ENCODE measurements at places on chromosomes 5 and 9.

- no peak for DNase-seq
Observed at GRCh38 chr5:178281331-178281730, 48.7 kb upstream of the PHYKPL start.

GRCh38 chr9:104835161-104835560 is 71.2 kb downstream of the NIPSNAP3B start:
- no peak for DNase-seq

GRCh38 chr9:94868464-94868863 is 142.0 kb downstream of the AOPEP start:
- no peak for DNase-seq

DNA sequence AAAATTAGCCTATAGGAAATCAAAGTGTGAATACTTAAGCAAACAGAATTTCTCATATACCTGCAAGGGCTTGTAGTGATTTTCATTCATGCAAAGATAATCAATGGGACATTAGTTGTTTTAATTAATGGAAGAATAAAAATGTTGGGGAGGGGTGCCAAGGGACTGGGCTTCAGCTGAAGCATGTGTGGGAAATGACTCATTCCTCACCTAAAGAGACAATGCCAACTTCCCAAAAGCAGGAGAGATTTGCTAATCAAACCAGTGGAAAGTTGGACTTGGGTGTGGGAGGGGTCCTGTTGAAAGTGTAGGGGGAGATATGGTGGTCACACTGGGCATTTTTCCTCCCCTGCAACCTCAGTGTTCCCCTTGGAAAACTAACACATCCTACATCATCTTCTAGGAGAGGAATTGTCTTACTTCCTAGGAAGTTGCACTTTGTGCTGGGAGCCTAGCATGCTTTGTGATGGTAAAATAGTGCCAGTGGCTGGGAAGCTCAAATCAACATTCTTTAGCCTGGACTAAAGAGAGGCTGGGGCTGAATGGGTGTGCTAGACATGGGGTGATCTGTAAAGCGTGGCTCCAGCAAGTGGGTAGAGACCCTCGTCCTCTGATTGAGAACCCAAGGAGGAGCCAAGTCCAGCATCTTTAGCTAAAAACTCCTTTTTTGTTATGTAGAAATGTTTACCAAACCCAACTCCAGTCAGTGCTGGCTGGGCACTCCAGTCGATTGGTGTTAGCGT is 6.4 kb upstream of the LHX2 start:
- DNase-seq, result no peak

- DNase-seq, result no peak
Observed at GRCh38 chr9:117278471-117279035, 136.3 kb downstream of the ASTN2 start.

GRCh38 chr5:140112685-140113179 is 1.2 kb upstream of the PURA start:
- no peak for DNase-seq

- DNase-seq, result no peak
Observed at GRCh38 chr9:121538221-121538620, 38.6 kb upstream of the GGTA1 start.

DNA sequence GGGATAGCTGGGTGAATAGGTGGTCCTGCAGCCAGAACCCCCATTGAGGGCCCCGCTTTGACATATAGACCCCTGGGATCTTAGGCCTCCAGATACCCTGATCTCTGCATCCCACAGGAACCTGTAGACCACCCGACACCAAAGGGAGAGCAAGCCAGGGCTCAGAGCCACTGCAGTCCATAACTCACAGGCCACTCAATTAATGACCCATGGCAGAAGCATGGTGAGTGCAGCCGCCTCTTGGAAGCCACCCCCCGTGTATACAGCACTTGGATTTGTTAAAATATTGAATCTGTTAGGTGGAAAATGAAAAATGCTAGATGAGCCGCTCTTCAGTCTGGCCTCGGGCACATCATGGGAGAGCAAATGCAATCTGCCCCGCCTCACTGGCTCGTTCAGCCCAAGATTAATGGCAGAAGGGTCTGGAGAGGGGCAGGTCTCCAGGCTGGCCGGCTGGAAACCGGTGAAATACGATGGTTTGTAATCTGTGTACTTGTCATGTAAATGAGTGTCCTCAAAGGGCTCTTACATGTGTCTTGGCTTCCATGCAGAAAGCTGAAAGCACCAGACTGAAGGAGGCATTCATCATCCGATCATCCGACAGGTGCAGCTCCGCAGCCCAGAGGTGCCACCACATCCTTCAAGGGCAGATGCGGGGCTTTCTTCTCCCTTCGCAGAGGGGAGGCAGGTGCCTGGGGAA is 111.3 kb downstream of the OLFM1 start:
- DNase-seq, result no peak

DNA sequence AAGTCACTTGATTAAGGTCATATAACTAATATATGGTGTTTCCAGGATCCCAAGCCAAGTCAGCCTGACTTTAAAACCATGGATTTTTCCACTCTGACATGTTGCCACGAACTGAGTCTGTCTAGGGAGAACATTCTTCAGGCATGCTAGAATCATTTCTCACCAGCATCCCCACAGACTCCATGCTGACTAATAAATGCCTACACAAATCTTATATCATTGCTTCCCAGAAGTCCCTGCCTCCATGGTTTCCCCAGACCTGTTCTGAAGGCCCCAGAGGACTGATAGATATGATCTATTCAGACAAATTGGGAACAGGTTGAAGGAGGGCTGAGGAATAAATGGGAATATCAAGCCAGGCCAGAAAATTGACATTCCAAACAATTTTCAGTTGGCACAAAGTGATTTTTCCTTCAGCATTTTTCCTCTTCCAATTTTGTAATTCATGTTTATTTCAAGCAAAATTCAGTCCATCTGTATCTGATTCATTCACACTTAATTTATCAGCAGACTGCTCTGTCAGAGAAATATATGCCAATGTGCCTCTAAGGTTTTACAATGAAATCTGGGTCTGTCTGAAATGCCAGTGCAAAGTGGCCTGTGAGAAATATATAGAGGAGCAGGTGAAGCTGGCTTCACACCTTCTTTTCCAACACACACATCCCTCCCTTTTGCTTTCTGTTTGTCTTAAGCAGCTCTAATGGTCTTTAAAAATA is 413.6 kb upstream of the TNC start:
- no peak for DNase-seq

GRCh38 chr9:96435345-96435744 is 14.6 kb upstream of the HABP4 start:
- no peak for DNase-seq

DNA sequence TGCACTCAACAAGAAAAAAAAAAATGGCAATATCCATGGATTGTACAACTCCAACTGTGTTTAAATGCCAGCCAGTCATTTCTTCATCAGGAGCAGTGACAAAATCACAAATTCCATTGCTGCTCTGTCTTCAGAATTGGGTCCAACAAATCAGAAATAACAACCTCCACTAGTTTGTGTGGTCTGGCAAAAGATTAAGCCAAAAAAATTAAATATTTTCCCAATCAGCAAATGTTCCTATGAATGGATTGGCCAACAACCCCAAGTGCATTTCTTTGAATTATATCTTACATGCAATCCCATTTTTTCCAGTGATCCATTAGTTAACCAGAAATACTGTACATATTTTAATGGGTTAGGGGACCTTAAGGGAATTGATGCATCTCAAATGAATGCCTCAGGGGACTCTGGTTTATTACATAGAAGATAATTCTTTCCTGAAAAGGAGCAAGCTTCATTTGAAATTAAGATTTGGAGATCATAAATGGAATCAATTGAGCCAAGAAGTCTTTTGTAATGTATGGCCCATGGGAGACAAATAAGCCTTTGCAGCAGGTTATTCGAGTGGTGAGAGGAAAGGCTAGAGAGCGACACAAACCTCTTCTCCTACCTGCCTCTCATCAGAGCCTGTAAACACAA is 131.8 kb downstream of the TLE1 start:
- DNase-seq, result no peak

DNA sequence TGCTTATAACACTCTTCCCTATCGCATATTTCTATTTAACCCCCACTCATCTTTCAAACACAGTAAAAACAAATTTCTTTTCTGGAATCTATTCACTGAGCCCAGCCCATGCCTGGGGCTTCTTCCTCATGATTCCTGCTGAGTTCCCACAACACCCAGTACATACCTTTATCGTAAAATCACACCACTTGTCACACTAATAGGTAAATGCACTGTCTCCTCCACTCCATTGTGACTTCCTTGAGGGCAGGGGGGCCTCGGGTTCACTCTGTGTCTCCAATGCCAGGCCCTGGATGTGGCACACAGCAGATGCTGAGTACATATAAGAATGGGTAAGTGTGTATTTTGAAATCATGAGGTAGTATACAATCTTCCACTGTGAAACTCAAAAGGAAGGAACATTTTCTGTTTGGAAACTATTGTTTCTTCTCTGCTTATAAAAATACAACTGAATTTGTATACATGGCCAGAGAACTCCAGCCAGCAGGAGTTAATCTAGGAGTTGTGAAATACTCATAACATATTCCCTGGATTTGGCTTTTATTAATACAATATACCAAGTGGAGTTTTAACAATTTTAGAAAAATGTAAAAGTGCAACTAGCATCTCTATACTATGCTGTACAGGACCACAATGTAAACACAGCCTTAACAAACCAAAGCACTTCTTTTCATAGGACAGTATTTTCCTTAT is 7.2 kb downstream of the PLK2 start:
- no peak for DNase-seq

DNA sequence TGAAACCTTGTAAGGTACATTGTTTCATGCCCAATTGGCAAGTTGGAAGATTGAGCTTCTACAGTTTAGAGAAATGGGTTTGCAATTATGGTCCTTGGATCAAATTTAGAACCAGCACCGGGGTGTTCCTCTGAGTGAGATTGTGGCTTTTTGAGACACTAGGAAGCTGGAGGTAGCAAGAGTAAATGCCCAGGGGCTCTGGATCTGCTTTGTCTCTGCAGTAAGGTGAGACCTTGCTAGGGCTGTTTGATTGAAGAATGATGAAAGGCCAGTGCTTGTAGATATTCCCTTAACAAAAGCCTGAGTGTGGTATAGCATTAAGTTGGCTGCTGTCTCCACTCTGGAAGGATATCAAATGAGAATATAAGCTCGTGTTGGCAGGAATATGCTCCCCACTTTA is 36.0 kb downstream of the WWC1 start:
- DNase-seq, result no peak

- no peak for DNase-seq
Observed at GRCh38 chr9:129377181-129377580, 199.1 kb upstream of the IER5L start.

GRCh38 chr9:17723656-17724055 is 144.8 kb downstream of the SH3GL2 start:
- DNase-seq, result no peak

- no peak for DNase-seq
Observed at GRCh38 chr9:113638897-113639296, 175.4 kb downstream of the RGS3 start.

- DNase-seq, result no peak
Observed at GRCh38 chr5:167582283-167582682, 709.2 kb upstream of the WWC1 start.

DNA sequence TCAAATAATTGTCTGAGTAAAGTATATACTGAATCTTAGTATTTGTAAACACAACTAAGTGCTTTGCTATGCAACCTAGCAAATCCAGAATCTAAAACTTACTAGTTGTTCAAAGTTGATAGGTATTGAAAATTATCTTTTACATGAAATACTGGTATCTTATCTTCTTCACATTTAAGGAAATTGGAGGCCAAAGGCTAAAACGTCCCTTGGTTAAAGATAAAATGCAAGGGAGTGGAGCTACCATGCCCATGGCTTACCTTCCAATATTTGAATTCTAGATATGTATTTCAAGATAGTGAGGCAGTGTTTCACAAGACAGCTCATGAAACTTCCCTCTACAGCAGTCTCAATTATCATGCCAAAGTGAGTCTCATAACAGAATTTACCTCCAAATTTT is 373.5 kb downstream of the KIAA0825 start:
- DNase-seq, result no peak

- DNase-seq, result no peak
Observed at GRCh38 chr9:16516891-16517290, 353.6 kb downstream of the BNC2 start.

GRCh38 chr5:150062216-150062922 is 24.0 kb downstream of the CSF1R start:
- DNase-seq, result no peak

DNA sequence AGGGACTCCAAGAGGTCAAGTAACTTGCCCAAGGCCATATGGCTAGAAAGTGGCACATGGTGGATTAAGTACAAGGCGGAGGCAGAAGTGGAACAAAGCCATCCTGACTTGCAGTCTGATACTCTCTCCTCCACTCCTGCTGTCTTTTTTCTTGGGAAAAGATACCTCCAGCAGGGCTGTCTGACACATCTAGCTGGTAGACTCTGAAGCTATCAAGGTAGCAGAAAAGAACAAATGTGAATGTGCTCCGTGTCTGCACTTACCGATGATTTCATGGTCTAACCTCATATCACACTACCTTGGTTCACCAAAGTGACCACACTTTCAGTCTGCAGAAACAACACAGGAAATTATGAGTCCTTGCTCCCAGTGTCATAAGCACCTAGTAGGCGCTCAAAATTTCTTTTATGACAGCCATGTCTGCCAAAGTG is 284.8 kb downstream of the CRB2 start:
- no peak for DNase-seq

DNA sequence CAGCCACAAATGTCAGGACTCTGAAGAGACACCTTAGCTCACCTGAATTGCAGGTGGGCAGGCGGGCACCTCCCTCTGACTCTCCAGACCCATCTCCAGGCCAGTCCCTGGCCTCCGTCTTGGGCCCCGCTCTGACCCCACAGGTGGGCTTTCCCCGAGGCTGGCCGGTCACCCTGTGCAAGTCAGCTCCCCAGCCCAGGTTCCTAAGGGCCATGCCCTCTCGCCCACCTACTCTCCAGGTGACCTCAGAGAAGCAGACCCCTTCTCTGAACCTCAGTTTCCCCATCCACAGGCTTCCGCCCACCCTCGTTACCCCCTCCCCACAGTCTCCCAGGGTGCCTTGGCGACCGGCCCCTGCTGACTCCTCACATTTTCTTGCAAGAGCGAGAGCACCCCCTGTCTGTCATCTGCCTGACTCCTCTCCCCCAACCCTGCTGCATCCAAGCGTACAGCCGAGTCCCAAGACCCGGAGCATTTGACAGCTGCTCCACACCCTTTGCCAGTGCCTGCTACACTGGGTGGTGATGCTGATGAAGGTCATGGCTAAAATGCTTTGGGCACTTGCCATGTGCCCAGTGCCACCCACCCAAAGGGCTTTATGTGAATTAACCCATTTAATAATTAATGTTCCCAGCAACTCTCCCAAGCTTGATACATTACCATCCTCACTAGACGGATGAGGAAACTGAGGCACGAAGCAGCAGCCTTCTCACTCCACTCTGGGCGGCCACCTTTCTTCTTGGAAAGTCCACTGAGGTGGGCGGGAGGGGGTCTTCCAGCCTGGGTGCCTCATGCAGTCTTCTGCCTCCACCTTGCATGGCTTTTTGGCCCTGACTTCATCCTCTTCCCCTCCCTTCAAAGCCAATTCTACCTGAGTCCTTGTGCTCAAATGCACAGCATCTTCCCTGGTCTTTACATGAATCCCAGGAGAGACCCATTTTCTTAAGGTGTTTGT is 51.1 kb upstream of the ORM1 start:
- peak; percentile 73 for DNase-seq

DNA sequence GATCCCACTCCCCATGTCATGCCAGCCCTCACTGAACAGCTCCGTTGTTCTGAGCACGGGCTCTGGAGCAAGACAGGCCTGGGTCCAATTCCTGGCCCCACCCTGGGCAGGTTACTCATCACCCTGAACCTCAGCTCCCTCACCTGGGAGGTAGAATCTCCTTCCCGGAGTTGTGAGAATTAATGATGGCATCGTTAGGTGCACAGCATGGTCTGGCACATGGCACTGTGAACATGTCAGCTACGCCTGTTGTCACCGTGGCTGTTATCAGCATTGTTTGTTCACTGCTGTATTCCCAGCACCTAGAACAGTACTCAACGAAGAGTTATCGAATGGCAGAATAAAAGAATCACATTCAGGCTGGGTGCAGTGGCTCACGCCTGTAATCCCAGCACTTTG is 43.0 kb downstream of the LRSAM1 start:
- peak; percentile 51 for DNase-seq

All from body of pancreas (tissue), 4 donors.